ENCODE measurements at places on chromosomes 4 and X.

DNA sequence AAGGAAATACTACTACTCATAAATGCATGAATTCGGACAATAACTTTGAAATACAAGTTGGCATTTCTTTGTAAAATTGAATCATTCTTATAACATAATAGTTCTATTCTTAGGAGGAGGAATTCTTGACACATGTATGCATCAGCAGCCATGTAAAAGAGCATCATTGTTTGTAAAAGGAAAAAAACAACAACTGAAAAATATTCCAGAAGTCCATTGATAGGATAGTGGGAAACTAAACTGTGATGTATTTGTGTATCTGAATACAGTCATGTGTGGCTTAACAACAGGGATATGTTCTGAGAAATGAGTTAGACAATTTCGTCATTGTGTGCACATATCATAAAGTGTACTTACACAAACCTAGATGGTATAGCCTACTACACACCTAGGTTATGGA, 102.0 kb upstream of the SH3RF1 start:
- DNase-seq: no peak

DNA sequence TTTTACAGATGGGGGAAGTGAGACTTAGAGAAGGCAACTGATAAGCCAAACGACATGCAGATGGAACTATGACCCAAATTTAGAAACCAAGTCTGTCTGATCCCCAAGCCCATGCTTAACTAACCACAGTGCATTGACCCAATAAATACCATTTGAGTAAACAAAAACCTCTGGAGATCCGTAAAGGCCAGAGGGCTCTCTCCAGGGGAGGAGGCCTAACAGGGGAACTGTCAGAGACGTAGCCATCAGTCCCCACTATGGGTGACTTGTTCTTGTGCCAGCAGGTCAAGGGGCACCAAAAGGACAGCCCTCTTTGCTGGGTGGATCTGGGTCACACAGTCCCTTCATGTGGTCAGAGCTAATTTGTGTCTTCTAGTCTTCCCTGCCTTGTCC, 420.2 kb downstream of the BCOR start:
- no peak for DNase-seq

DNA sequence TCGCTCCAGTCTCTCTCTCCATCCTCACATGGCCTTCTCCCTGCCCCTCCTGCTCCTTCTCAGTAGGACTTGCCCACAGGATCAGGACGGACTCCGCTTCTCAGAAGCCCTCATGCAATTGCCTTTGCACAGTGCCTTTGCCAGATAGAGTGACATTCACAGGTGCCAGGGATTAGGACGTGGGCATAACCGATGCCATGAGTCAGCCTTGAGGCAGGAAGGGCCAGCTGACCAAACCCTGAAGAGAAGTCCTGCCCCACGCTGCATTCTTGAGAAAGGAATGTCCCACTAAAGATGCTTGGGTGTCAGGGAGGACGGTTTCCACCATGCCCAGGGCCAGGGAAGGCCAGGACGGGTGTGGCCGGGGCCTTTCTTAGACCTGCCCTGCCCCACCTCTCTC, 6.6 kb upstream of the GRPEL1 start:
- peak; percentile 59 for DNase-seq

- DNase-seq: no peak
Measured at GRCh38 chr4:156797206-156797605, 174.4 kb downstream of the PDGFC start.

- DNase-seq: no peak
Measured at GRCh38 chr4:76449833-76450232, 14.8 kb downstream of the SHROOM3 start.

DNA sequence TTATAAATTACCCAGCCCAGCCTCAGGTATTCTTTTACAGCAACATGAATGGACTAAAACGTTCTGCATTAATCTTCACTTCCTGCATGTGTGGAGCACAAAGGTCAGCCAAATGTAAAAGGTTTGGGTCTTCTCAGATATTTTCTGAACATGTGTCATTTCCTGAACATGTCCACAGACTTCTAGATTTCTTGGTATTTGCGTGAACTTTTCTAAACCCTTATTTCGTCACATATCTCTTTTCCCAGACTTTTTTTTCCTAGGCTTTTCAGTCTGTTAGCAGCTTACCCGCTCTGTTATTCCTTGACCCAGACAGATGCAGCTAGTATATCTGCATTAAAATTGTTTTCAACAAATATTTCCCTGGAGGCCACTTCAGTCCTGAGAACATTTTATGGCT, 57.3 kb upstream of the USP51 start:
- no peak for DNase-seq

DNA sequence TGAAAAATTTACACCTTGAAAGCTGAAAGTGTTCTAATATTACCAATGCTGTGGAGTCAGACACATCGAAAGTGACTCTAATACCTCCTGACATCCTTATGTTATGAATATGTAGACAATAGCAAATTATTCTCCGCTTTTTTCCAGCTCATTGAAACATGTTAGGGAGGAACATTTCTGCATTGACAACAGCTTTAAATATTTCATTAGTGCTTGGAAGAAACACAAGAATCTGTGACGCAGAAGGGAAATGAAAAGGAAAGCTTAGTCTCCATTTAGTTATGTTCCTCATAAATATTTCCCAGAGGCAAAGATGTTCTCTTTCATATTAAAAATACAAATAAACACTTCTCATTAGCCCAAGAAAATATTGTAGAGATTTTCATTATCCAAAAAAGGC, 55.8 kb upstream of the CD99 start:
- DNase-seq: no peak

DNA sequence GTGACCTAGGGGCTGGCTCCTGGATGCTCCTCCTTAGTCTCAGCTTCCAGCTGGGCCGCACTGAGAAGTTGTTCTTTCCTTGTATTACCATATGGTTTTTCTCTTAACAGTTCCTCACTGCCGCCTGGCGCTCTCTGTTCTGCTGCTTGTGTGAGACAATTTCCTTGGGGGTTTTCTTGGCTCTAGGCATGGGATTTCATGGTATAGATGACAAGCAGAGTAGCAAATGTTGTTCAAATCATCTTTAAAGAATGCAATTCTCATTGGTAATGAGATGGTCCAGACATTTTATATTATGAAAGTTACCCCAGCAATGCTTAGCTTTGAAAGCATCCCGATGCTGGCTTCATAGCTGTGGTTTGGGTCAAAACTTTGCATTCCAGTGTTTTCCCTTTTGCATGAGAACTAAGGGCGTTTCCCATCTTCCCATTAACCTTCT, 37.6 kb downstream of the SEPTIN11 start:
- DNase-seq: no peak

GRCh38 chr4:1171311-1172227, 814 bp downstream of the SPON2 start:
- no peak for DNase-seq

- DNase-seq: no peak
Measured at GRCh38 chr4:87306056-87306455, 16.6 kb downstream of the HSD17B13 start.

- DNase-seq: peak; percentile 28
Measured at GRCh38 chrX:87664381-87664780, 146.8 kb downstream of the KLHL4 start.

- no peak for DNase-seq
Measured at GRCh38 chrX:121322159-121322558, 274.7 kb downstream of the GLUD2 start.

DNA sequence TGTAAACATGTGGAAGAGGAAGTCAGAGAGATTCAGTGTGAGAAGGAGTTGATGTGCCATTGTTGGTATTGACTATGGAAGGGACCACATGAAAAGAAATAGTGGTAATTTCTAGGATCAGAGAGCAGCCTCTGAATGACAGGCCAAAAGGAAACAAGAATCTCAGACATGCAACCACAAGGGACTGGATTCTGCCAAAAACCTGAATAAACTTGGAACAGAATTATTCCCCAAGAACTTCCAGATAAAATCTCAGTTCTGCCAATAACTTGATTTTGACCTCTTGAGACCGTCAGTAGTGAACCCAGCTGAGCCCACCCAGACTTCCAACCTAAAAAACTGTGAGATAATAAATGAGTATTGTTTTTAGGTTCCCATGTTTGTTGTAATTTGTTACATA, 653.6 kb upstream of the NR3C2 start:
- DNase-seq: no peak

- DNase-seq: peak; percentile 37
Measured at GRCh38 chr4:80307774-80308465, 27.6 kb upstream of the CFAP299 start.

DNA sequence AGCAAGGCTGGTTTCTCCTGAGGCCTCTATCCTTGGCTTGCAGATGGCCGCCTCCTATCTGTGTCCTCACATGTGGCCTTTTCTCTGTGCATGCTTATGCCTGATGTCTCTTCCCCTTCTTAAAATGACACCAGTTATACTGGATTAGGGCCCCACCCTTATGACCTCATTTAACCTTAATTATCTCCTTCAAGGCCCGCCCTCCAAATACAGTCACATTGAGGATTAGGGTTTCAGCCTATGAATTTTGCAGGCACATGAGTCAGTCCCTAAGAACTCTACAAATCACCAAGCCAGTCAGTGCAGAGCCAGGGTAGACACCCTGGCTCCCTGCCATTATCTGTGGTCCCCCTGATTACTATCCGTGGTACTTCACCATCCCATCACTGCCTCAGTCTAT, 51.6 kb downstream of the MAML3 start:
- no peak for DNase-seq

- no peak for DNase-seq
Measured at GRCh38 chrX:40092808-40093435, 4.8 kb downstream of the BCOR start.

GRCh38 chrX:19539665-19540064, 24.4 kb upstream of the MAP3K15 start:
- no peak for DNase-seq

GRCh38 chr4:149409555-149409962, 406.1 kb downstream of the IQCM start:
- DNase-seq: no peak

DNA sequence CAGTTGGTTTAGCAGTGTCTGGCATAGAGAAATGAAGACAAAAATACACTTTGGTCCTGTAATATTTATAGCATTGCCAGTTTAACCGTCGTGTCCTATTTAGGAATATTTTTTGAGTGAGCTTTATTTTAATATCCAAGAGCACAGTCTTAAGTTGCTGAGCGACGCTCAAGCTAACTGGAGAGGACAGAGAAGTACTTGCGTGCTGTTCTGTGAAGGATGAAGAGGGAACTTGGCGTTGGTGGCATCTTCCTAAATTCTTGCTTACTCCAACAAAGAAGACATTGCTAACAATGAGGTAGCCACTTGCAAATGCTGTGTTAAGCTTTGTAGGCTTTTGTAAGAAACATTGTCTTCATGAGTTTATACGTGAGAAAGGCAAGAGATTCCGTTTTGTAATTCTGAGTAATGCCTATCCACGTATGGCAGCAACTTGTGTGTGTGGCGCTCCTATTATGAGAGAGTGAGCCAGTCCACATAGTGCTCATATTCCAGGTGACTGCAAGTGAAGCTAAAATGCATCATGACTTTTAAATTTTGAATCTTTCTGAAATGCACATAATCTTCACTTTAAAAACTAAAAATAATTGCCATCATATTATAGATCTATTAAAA, 50.6 kb downstream of the SYNPO2 start:
- no peak for DNase-seq

DNA sequence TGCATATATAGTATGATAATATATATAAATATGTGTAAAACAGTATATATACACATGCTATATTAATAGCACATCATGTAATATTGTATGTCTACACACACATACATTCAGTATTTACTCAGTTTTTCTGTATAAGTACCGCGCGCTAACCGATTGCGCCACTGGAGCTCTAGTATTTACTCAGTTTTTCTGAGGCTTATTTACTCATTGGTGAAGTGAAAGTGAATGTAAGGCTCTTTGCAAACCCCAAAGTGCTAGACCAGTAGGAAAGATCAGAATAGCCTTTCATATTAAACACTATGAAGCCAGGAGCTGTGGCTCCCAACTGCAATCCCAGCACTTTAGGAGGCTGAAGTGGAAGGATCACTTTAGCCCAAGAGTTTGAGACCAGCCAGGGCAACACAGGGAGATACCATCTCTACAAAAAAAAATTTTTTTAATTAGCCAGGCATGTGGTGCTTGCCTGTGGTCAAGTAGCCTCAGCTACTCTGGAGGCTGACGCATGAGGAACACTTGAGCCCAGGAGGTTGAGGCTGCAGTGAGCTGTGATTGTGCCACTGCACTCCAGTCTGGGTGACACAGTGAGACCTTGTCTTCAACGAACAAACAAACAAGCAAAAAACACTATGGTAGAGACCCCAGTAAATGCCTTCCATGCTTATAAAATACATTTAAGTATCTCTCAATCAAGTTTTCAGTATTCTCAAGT, 125.8 kb downstream of the KIT start:
- DNase-seq: no peak

GRCh38 chr4:185192059-185192458, 11.7 kb downstream of the CFAP97 start:
- no peak for DNase-seq

GRCh38 chr4:85681221-85681657, 206.3 kb downstream of the ARHGAP24 start:
- no peak for DNase-seq

GRCh38 chr4:74897386-74897785, 35.5 kb upstream of the PARM1 start:
- DNase-seq: no peak

DNA sequence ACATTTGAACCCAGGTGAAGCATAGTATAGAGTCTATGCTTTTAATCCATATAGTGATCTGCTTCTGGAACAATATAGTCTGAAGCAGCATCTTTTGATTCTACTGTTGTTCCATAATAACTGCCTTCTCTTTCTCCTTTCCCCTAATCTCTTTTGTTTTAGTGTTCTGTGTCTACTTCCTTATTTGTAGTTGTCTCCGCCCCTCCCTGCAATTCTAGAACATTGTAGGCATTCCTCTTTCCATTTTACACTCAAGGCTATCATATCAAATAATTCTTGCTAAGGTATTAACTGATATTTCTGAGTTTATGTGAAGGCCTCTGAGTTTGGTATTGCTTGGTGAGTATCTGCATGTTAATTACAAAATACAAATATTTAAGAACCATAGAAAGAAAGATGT, 11.6 kb downstream of the BLTP1 start:
- DNase-seq: no peak

- no peak for DNase-seq
Measured at GRCh38 chr4:83651846-83652245, 115.9 kb downstream of the GPAT3 start.

GRCh38 chr4:11455201-11455835, 26.6 kb upstream of the HS3ST1 start:
- no peak for DNase-seq

DNA sequence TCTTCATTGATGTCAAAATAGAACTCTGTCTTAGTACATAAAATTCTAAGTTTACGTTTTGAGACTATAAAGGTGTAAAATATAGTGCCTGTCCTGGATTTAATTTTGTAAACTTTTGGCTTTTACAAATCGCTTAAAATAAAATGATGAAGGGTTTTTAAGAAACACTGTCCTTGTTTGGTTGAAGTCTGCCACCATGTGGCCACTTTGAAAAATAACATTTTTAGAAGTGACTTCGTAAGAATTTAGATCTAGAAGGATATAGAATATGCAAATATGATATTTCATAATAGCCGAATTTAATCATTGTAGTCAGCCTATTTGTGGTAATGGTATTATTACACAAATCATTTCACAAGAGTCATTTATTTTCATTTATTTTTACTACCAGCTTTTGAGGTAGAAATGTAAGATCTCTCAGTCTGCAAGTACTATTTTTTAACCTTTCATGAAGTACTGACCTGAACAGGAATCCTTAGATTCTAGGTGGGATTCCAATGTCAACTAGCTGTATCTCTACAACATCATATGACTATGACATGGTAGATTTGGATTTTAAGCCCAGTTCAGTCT, 31.0 kb upstream of the FAT4 start:
- peak; percentile 29 for DNase-seq
